Karpas-422 (cell line): ENCODE measurements at places on chromosomes 4 and X.

DNA sequence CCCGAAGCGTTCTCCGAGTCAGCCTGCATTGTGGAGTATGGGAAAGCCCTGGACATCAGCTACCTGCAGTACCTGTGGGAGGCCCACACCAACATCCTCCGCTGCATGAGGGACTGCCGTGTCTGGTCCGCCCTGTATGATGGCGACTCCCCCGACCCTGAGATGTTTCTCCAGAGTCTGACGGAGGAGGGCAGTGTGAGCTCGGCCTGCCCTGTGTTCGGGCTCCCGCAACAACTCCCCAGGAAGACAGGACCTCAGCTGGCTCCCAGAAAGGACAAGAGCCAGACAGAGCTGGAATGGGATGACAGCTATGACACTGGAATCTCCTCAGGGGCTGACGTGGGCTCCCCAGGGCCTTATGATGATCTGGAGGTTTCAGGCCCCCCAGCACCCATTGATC is 111.3 kb downstream of the GATB start:
- peak; percentile 44 for DNase-seq

GRCh38 chrX:13253223-13253622 is 66.6 kb downstream of the ATXN3L start:
- no peak for DNase-seq

DNA sequence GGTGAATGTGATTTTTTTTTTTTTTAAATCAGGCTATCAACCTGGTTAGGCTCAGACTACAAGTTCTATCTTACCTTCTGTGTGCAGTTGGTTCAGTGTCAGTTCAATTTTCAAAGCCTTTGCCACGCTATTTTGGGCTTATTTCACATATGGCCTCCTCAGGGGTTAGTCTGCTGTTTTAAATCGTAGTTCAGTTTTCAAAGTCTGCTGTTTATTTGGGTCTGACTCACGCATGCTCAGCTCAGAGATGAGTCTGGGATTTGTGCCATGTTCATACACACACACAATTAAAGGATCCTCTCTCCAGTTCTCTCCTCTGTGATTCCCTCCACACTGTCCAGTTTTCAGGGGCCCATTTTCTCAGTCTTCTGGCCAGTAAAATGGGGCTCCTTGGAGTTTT is 32.3 kb upstream of the ZFX start:
- DNase-seq = no peak

- DNase-seq = peak; percentile 77
Observed at GRCh38 chrX:51614353-51615012, 4.2 kb downstream of the CENPVL3 start.

DNA sequence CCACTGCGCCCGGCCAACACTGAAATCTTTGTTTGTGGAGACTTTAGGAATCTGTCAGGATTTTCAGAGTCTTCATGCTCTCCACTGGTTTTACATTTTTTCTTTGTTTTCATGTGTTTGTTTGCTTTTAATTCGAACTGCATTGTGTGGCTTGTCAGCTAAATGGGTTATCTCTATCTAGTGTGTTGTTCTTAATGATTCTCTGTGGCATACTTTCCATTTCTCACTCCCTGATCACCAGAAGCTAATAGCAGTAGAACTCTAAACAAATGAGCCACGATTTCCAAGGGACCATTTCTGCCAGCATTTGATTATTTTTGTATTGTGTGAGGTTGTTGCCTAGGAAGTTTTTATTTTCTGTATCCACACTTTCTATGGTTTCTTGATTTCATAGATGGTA is 352.4 kb downstream of the CAMK2D start:
- DNase-seq = no peak

GRCh38 chr4:156146571-156146970 is 192.9 kb upstream of the CTSO start:
- DNase-seq = no peak

DNA sequence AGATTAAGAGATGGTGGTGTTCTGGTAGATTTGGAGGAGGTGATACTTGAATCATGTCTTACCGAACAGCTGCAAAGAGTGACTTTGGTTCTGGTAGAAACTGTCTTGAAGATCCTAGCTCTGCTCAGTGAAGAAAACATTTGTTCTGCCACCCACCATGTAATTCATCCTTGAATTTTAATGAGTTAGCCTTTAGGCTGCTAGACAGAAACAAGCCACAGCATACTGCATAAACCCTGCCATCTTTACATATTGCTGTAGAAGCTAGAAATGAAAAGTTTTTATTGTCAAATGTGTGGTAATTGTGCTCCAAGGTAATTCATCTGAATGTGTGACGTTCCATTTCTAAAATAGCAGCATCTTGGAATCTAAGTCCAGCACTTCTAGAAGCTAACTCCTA is 161.0 kb upstream of the RAPGEF2 start:
- no peak for DNase-seq

DNA sequence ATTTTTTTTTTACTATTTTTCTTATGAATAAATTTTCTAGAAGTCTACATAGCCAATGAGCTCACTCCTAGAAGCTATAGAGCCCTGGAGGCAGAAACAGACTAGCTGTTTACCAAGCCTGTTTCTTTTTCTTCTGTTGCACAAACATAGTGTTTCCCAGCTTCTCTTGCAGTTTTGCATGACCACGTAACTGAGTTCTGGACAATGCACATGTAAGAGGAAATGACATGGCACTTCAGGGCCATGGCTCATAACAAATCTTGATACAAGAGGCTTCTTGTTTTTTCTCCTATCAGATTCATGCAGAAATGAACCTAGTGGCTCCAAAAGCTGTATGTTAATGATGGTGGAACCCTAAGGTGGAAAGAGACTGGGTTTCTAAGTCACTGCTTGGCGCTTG is 127.4 kb downstream of the ZNF330 start:
- DNase-seq = no peak

DNA sequence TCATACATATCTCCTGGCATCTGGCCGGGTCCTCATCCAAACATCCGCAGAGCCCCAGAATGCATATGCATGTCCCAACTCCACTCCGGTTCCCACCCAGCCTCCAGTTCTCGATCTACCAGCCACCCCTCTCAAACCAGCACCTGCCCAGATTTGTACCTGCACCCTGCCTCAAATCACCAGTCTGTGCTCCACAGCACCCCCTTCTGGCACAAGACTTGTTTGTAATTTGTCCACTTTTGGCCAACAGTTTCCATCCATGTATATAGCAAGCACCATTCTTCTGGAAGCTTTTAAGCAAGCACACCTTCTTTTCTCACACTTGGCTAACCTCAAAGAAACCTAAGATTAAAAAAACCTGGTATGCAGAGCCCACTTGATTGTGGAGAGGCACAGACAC is 644.1 kb downstream of the MID1IP1 start:
- DNase-seq = peak; percentile 71

DNA sequence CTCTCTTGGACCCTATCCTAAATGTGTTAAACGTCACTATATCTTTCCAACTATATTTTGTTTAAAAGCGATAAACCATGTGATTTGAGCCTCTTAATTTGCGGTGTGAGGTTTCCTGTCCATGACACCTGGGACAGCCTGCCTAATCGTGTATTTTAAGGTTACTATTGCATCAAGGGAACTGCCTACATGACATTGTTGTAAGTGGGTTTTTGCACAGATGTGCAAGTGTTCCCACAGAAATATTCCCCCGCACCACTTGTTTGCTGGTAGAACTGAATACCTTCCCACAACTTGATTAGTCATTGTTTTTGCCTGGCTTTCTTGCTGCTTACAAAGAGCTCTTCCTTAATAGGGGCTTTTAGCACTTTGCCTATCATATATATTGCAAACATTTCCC is 5.1 kb upstream of the FAM184B start:
- no peak for DNase-seq

- DNase-seq = no peak
Observed at GRCh38 chr4:162364651-162365050, 200.9 kb upstream of the FSTL5 start.

GRCh38 chr4:159227378-159227777 is 124.5 kb downstream of the RAPGEF2 start:
- no peak for DNase-seq

GRCh38 chrX:152814048-152814447 is 16.5 kb downstream of the CETN2 start:
- peak; percentile 4 for DNase-seq

GRCh38 chrX:71565474-71566041 is 12.7 kb upstream of the GCNA start:
- no peak for DNase-seq
